ENCODE measurements at places on chromosomes 12 and 14.

GRCh38 chr14:22824711-22825359 lies 4.9 kb upstream of the MRPL52 start:
- DNase-seq, result no peak

GRCh38 chr12:64737539-64737938 lies 21.7 kb downstream of the GNS start:
- DNase-seq, result peak; percentile 8

- DNase-seq, result no peak
Measured at GRCh38 chr12:20314328-20314727, 54.0 kb upstream of the PDE3A start.

GRCh38 chr12:104510873-104511440 lies 54.2 kb downstream of the CHST11 start:
- DNase-seq, result no peak

GRCh38 chr12:122022393-122023338 lies 982 bp downstream of the BCL7A start:
- peak; percentile 8 for DNase-seq

DNA sequence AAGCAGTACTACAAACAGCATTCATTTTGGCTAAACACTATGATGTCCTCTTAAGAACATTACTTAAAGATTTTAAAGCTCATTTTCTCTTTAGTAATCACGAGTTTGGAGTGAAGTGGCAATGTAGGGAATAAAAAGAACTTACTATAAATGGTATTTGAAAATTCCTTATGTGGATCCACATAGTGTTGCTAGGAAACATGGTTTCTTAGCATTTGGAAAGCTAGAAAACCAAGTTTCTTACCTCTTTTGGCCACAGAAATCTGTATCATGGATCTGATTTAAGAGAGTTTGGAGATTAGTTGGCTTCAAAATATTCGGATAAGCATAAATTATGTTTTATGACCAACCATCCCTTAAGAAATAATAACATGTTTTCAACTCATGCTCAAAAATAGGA lies 337.7 kb upstream of the GARIN6 start:
- no peak for DNase-seq

GRCh38 chr12:2333491-2334195 lies 280.9 kb downstream of the CACNA1C start:
- DNase-seq, result no peak

GRCh38 chr12:126385785-126386184 lies 1320.5 kb downstream of the AACS start:
- no peak for DNase-seq

GRCh38 chr12:49744363-49744885 lies 3.1 kb downstream of the TMBIM6 start:
- DNase-seq, result no peak

GRCh38 chr14:90615517-90616060 lies 200.6 kb downstream of the TTC7B start:
- DNase-seq, result no peak
